ENCODE measurements at places on chromosomes 11 and 22.
A peak's percentile ranks its signal among the peaks of the same experiment; 100 is the strongest.

DNA sequence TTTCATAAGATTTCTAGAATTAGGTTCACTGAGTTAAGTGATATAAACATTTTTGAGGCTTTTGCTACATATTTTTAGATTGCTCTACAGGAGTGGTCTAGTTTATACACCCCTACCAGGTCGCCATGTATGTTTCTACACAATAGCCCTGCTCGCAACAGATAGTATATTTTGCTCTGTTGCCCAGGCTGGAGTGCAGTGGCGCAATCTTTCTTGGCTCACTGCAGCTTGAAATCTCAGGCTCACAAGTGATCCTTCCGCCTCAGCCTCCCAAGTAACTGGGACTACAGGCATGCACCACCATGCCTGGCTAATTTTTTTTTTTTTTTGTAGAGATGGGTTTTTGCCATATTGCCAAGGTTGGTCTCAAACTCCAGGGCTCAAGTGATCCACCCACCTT, 10.4 kb downstream of the ZNRF3 start:
- no peak for DNase-seq

- no peak for DNase-seq
These were observed 48.7 kb downstream of the SYTL2 start for GRCh38 chr11:85762226-85762625.

GRCh38 chr11:43925932-43926505, 16.4 kb upstream of the C11orf96 start:
- DNase-seq, result no peak

DNA sequence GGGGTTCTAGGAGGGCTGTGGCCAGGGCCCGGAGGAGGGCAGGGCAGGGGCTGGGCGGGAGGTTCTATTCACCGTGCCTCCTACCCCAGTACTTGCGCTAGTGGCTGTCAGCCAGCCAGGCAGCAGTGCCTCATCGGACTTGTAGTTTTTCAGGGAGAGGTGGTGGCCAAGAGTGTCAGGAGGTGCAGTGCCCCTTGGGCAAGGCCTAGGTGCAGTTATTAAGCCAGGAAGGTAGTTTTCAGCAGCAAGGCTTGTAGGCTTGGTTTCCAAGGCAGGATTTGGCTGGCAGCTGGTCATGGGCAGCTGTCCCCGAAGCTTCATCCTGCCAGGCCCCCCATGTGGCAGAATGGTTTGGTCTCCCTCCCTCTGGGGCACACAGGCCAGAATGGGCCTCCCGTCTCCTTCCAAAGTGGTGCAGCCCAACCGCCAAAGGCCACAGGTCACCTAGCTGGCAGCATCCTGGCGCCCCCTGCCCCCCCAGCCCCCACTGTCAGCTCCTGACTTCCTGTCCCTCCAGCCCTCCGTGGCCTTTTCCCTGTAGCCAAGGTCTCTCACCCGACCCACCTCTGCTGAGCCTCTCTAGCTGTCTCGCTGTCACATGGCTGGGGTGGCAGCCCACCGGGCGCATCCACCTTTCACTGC, 8.5 kb downstream of the CCDC88B start:
- DNase-seq, result no peak

- DNase-seq, result peak; percentile 31
These were observed 13.1 kb upstream of the TCF20 start for GRCh38 chr22:42283278-42284201.

- no peak for DNase-seq
These were observed 118.6 kb downstream of the WNT11 start for GRCh38 chr11:76087749-76088148.

- peak; percentile 83 for DNase-seq
These were observed 8.4 kb upstream of the SLC2A11 start for GRCh38 chr22:23849009-23850006.

GRCh38 chr11:117316197-117316961, at the start of gene BACE1:
Gene BACE1 (minus strand): TSS chr11:117316256. CDS start chr11:117315795, 461 bp downstream.
- DNase-seq, result no peak

- DNase-seq, result no peak
These were observed 36.4 kb downstream of the DKK3 start for GRCh38 chr11:11971906-11972547.

DNA sequence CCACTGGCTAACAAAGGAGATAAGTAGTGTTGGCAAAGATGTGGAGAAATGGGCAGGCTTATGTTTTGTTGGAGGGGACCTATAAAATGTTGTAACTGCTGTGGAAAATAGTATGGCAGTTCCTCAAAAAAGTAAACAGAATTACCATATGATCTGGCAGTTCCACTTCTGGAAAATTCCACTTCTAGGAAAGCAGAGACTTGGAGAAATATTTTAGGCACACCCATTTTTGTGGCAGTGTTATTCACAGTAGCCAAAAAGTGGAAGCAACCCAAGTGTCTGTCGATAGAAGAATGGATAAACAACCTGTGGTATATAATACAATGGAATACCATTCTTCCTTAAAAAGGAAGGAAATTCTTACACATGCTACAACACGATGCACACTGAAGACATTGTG, 57.0 kb upstream of the ADORA2A start:
- DNase-seq, result no peak

DNA sequence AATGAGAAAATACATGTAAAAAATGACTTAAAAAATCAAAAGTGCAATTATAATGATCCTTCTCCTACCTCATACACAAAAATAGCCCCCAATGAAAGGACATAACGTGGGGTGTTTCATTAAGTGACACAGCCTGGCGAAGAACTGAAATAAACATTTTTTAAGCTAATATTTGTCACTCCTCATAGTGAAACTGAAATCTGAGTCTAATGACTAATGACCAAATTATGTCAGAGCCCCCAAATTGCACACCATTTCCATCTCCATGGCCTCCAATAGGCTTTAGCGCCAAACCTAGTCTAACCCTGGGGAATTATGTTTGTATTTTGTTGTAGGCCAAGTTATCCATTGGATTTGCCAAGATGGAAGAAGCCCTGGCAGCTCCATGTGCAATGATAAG, 119.1 kb downstream of the WT1 start:
- no peak for DNase-seq

- no peak for DNase-seq
These were observed 39.8 kb downstream of the GAB2 start for GRCh38 chr11:78377625-78378418.

DNA sequence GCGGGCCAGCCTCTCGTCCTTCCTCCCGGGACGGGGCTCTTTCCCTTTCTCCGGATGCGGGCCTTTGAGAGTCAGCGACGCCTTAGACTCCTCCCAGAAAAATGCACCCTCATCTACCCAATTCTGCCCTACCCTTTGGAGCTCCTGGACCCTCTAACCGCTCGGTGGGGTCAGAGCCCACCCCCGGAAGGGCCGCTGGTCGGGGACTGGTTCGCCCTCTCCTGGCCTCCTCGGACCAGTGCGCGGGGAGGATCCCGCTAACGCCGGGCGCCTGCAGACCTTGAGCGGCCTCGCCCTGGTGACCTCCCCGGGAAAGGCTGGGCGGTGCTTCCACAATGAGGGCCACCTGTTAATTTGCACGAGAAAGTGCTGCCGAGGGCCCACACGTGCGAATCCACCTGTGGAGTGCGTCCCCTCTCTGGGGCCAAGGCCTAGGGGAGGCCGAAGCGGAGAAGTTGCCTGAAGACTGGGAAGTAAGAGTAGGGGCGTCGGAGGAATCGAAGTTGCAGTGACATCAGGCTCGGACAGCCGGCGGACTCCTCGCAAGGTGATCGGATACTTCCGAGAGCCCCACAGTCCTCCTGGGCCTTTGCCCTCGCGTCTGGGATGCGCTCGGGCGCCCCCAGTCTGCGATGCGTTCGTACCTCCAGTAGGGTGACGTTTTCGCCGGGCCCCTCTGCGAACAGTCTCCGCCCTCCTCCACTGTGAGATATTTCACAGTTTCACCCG, 61.5 kb downstream of the ENDOD1 start:
- peak; percentile 83 for DNase-seq

GRCh38 chr11:11424688-11425087, 71.6 kb upstream of the CSNK2A3 start:
- no peak for DNase-seq

DNA sequence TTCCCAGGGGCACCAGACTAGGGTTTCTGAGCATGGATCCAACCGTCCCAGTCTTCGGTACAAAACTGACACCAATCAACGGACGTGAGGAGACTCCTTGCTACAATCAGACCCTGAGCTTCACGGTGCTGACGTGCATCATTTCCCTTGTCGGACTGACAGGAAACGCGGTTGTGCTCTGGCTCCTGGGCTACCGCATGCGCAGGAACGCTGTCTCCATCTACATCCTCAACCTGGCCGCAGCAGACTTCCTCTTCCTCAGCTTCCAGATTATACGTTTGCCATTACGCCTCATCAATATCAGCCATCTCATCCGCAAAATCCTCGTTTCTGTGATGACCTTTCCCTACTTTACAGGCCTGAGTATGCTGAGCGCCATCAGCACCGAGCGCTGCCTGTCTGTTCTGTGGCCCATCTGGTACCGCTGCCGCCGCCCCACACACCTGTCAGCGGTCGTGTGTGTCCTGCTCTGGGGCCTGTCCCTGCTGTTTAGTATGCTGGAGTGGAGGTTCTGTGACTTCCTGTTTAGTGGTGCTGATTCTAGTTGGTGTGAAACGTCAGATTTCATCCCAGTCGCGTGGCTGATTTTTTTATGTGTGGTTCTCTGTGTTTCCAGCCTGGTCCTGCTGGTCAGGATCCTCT, 709 bp downstream of the MRGPRX4 start:
- DNase-seq, result no peak

DNA sequence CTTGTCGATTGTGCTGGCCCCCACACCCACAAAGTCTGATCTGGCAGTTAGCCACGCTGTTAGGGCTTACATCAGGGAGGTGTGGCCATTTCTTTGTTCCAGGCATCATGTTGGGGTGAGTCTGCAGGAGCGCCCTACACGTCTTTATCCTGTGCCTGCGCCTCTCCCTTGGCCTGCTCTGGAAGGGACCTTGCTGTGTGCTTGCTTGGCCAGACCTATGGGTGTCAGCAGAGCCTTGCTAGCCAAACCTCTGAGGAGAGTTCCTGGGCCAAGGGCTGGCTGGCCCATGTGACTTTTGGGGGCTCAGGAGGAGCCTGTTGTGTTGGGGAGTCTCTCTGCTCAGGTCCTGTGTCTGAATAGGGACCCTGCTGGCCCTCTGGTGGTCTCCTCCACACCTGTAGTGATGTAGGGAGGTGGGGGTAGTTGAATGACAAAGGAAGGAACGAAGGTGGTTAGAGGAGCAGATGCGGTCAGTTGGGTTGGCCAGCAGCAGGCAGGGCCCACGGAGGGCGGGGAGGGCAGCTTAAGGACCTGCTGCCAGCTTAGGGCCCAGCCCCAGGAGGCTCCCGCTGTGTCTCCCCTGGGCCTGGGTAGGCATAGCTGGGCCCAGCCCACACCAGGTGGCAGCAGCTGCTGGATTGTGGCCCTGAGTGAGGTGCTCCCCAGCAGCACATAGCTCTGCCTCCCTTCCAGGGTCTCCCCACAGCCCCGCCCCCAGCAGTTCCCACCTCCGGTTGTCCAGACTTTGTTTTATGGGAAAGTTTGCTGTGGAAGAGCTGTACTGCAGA, 7.9 kb downstream of the PPIL2 start:
- no peak for DNase-seq

- no peak for DNase-seq
These were observed 59.3 kb downstream of the NRXN2 start for GRCh38 chr11:64663656-64664055.

GRCh38 chr22:40220316-40221054, 42.8 kb downstream of the TNRC6B start:
- no peak for DNase-seq

GRCh38 chr11:47857485-47857884, 9.3 kb upstream of the NUP160 start:
- no peak for DNase-seq

- DNase-seq, result no peak
These were observed 937.9 kb upstream of the CCDC90B start for GRCh38 chr11:84224042-84224441.
